ENCODE measurements at places on chromosomes 11 and 22. TPM values are rescaled to one million over a fixed set of nuclear protein-coding genes. Genes with fewer than 3 reads are reported as not detected.

DNA sequence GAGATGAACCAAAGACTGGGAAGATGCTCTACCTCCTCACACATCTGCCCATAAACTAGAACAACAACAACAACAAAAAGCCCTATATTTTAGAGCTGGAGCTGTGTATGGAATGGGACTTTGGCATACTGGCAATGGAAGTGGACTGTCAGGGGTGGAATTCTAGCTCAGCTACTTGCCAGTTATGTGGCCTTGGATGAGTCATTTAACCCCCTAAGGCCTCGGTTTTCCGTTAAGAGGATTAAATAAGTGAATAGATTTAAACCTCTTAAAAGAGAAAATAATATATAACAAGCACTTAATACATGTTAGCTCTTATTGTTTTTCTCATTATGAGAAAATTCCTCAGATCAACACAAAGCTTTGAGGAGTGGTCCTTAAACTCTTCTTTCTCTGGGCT, 195.0 kb downstream of the KIF18A start:
- no peaks in the 10 kb centered on the region for H3K4me1 ChIP-seq
- no peaks in the 10 kb centered on the region for H3K27me3 ChIP-seq
- DNase-seq, result no peak
- H3K4me3 ChIP-seq, result no peak overlapping the region
- H3K36me3 ChIP-seq, result no peaks in the 10 kb centered on the region
- H3K27ac ChIP-seq, result no peak overlapping the region

The CSNK2A3 gene
- 3.9 TPM for total RNA-seq

- H3K36me3 ChIP-seq, result no peaks in the 10 kb centered on the region
- H3K4me1 ChIP-seq, result peaks cover 7% of the 10 kb centered on the region
- H3K4me3 ChIP-seq, result no peak overlapping the region
- H3K27me3 ChIP-seq, result no peaks in the 10 kb centered on the region
Measured at GRCh38 chr11:110308071-110308470, 11.7 kb upstream of the RDX start.

DNA sequence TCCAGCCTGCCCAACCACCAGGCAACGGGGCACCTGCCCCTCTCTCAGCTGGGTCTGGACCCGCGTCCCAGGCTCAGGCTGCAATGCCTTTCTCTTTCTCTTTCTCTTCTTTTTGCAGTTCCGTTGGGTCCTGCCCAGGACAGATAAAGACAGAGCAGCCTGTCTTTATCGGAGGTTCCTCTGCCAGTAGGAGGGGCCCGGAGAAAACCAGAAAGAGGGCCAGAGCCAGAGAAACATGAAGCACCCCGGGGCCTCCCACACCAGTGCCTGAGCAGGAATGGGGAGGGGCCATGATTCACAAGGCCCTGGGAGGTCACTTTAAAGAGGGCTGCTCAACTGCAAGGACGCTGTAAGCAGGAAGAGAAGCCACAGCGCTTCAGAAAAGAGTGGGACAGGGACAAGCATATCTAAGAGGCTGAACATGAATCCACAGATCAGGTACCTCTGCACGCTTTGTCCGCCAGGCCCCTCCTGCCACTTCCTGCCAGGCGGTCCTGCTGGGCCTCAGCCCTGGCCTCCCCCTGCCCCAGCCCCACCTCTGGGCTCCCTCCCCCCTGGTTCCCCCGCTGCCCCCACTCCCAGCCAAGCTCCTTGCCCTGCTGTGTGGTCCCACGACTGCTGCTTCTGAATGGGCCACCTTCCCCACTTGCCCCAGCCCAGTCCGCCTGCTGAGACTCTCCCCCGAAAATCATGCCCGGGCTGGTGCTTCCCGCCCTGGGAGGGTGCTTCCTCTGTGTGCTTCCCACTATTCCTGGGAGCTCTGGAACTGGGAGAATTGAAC, at the start of gene APOBEC3C:
Gene APOBEC3C, plus strand, starts transcription at position 316 of the 781 bp plus-strand sequence. Its CDS starts 106 bp downstream, at position 422.
- peaks cover 15% of the 10 kb centered on the region for H3K4me1 ChIP-seq
- peak; percentile 83 for DNase-seq
- no peaks in the 10 kb centered on the region for H3K36me3 ChIP-seq
- peak within 1 kb of the TSS; percentile 62 for H3K4me3 ChIP-seq

DNA sequence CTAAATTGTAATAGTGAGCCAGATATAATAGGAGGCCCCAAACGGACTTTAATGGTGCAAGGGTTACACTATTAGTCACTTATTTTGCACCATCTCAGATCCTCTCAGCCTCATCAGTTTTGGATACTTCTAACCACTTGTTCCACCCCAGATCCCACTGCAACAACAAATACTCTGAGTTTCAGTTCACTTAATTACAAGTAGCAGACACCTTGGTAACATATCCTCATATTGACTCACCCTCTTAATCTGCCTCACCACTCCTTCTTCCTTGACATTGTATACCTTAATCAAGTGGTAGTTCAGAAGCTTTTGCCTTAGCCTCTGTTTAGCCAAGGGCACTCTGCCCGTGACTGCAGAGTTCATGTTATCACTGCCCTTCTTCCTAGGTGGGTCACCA, 256.1 kb upstream of the UBASH3B start:
- no peak for DNase-seq
- H3K4me3 ChIP-seq, result no peak overlapping the region
- no peaks in the 10 kb centered on the region for H3K36me3 ChIP-seq
- H3K27me3 ChIP-seq, result no peaks in the 10 kb centered on the region

- H3K4me1 ChIP-seq, result peaks cover 3% of the 10 kb centered on the region
- H3K27ac ChIP-seq, result no peak overlapping the region
- H3K27me3 ChIP-seq, result no peaks in the 10 kb centered on the region
- no peak overlapping the region for H3K4me3 ChIP-seq
Measured at GRCh38 chr11:19705936-19706335, 6.7 kb upstream of the NAV2 start.
